ENCODE measurements at places on chromosomes 3 and 15. TPM values are rescaled to one million over a fixed set of nuclear protein-coding genes. Genes with fewer than 3 reads are reported as not detected.
A peak's percentile ranks its signal among the peaks of the same experiment; 100 is the strongest.

DNA sequence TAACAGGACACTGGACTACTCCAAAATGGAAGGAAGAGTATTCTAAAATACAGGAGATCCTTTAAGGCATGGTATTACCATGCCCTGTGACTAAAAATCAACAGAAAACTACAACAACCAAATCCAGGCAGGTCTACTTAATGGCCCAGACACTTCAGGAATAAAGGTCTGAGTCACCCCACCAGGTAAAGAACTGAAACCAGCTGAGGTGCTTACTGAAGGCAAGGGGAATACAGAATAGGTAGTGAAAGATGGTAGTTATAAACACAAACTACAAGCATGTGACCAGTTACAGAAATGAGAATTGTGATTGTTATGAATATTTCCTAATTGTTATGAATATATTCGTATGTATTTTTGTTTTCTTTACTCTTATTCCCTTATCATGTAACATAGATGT is 13.4 kb downstream of the IFT57 start:
- DNase-seq = no peak

DNA sequence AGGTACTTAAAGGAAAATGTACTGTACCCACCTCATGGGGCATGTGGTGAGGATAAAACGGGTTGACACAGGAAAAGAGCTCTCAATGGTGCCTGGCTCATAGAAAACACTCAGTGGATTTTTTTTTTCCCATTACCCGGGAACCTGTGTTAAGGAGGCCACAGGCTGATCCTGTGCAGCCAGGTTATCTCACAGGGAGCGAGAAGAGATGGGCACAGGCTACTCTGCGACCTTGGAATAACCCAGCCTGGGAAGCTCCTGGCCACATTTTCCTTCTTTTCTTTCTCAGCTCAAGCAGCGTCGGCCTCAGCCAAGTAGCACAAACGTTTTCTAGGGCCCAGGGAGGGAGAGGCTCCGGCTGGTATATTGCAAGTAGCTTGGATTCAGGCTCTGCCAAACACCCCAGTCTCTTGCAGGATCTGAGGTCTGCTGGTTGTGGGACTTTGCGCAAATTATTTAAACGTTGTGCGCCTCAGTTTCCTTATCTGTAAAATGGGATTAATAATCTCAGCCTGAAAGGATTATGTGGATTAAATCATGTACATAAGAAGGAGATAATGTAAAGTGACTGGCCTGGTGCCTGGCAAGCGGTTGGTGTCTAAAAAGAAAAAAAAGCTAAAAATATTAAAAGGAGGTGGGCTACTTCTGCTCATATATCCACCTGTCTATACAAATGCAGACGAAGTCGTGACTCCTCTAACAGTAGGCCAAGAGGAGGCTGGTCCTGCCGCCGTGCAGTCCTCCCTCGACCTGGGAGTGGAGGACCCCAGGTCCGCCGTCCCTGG is 2.2 kb downstream of the FURIN start:
- peak; percentile 34 for DNase-seq

GRCh38 chr3:117272876-117273523 is 563.4 kb downstream of the TUSC7 start:
- DNase-seq = no peak

The LRRK1 gene
- 5.0 TPM for total RNA-seq

The ECE2 gene
- not detected for total RNA-seq
